Breast epithelium (tissue), 4 donors: ENCODE measurements at places on chromosomes 16 and 17. TPM values are rescaled to one million over a fixed set of nuclear protein-coding genes. Genes with fewer than 3 reads are reported as not detected.

DNA sequence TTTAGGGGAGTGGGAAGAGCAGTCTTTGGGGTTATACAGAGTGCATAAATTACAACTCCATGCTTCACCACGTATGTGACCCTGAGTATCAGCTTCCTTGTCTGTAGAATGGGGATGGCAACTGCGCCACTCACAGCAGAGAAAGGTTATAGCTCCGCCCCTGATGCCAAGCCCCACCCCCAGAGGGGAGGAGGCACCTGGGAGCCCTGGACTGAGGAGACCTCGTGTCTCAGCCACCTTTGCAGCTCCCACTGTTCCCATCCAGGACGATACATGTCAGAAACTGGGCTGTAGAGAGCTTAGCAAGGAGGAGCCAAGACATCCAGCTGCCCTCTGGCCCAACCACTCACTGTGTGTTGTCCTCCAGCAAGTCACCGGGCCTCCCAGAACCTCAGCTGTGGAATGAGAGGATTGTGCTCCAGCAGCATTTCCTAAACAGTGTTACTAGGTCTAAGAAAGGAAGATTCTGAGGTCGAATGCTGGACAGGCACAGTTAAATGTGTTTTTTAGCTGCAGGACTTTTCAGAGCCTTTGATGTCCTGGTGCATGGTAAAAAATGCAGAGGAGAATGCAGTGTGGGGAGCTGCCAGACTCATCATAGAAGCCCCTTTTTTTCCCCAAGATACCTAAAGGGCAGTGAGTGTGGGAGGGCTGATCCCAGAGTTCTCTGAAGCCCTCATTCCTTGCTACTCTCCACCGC, 49.4 kb downstream of the BEAN1 start:
- H3K4me3 ChIP-seq = no peak overlapping the region
- no peaks in the 10 kb centered on the region for H3K27me3 ChIP-seq
- no peak for DNase-seq

DNA sequence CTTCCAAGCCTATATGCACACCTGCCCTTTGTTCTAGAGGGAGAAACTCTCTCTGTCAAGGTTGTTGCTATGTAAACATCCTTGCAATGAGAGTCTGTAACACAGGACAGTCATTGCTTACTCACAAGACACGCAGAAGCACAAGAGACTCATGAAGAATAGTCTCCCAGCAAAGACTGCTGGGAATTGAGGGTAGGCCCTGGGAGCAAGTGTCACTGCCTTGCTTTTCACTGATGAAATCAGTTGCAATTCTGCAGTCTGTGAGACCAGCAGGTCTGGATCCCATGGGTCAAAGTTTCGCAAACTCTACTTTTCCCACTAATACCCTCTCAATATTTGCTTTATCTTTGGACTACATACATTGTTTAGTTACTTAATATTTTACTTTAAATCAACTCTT, 177.4 kb downstream of the FTO start:
- no peak overlapping the region for H3K27ac ChIP-seq
- DNase-seq = no peak
- no peaks in the 10 kb centered on the region for H3K4me1 ChIP-seq
- no peak overlapping the region for H3K4me3 ChIP-seq

GRCh38 chr16:80144191-80144590, 396.6 kb upstream of the DYNLRB2 start:
- H3K36me3 ChIP-seq = no peaks in the 10 kb centered on the region
- no peaks in the 10 kb centered on the region for H3K27me3 ChIP-seq
- no peak for DNase-seq
- H3K4me3 ChIP-seq = no peak overlapping the region

DNA sequence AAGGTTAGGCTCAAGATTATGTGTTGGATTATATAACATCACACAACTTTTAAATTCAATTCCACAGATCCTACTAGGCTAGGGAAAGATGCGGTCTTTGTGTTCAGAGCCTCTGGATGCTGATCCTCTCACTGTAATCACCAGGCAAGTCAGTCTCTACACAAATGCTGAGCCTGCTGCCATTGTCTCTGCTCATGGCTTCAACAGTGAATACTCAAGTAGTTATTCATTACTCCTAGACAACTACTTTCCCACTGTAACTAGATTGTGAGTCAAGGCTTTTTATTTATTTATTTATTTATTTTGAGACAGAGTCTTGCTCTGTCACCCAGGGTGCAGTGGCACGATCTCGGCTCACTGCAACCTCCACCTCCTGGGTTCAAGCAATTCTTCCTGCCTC, 15.8 kb upstream of the NDUFAB1 start:
- no peaks in the 10 kb centered on the region for H3K4me1 ChIP-seq
- H3K4me3 ChIP-seq = no peak overlapping the region
- no peaks in the 10 kb centered on the region for H3K27me3 ChIP-seq

- H3K27me3 ChIP-seq = no peaks in the 10 kb centered on the region
- peak overlapping the region; percentile 39 for H3K4me3 ChIP-seq
- H3K4me1 ChIP-seq = peaks cover 5% of the 10 kb centered on the region
These were observed 22.7 kb downstream of the ZNF469 start for GRCh38 chr16:88405216-88406060.

DNA sequence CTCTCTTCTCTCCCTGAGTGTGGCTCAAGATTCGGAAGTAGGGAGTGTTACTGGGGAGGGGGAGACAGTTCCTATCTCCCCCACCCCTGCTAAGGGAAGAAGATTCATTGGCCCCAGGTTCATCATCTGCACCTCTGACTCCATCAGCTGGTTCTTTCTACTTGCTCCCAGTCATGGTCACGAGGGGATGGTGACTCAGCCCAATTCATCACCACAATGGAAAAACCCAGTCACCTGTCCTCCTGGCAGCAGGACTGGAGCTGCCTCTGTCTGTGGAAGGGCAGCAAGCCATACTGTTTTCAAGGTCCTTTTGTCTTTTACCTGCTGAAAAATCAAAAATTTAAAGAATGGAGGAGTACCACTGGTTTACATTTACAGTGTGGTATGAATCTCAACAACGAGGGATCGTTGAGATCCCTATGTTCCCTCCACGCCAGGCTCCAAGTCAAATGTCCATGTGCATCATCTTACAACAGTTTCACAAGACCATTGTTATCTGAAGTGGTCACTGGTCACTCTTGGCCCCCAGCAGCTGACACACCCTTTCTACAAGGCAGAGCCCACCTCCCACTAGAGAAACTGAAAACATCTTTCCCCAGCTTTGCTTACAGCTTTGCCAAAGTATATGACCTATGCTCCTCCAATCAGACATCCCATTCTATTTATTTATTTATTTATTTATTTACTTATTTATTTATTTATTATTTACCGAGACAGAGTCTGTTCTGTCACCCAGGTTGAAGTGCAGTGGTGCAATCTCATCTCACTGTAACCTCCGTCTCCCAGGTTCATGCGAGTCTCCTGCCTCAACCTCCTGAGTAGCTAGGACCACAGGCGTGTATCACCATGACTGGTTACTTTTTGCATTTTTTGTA, 40.4 kb upstream of the NDRG4 start:
- no peaks in the 10 kb centered on the region for H3K36me3 ChIP-seq
- H3K4me1 ChIP-seq = no peaks in the 10 kb centered on the region
- H3K27ac ChIP-seq = no peak overlapping the region
- H3K4me3 ChIP-seq = no peak overlapping the region
- DNase-seq = no peak

- H3K4me1 ChIP-seq = peaks cover 3% of the 10 kb centered on the region
- H3K36me3 ChIP-seq = no peaks in the 10 kb centered on the region
- H3K4me3 ChIP-seq = peak overlapping the region; percentile 91
- no peaks in the 10 kb centered on the region for H3K27me3 ChIP-seq
- DNase-seq = no peak
- H3K27ac ChIP-seq = peak overlapping the region; percentile 78
These were observed 489 bp downstream of the ZC3H18 start for GRCh38 chr16:88570691-88571092.

GRCh38 chr17:82214012-82214628, 1.5 kb upstream of the CCDC57 start:
- no peak for DNase-seq
- no peak overlapping the region for H3K4me3 ChIP-seq
- H3K4me1 ChIP-seq = peaks cover 10% of the 10 kb centered on the region
- H3K27ac ChIP-seq = no peak overlapping the region

DNA sequence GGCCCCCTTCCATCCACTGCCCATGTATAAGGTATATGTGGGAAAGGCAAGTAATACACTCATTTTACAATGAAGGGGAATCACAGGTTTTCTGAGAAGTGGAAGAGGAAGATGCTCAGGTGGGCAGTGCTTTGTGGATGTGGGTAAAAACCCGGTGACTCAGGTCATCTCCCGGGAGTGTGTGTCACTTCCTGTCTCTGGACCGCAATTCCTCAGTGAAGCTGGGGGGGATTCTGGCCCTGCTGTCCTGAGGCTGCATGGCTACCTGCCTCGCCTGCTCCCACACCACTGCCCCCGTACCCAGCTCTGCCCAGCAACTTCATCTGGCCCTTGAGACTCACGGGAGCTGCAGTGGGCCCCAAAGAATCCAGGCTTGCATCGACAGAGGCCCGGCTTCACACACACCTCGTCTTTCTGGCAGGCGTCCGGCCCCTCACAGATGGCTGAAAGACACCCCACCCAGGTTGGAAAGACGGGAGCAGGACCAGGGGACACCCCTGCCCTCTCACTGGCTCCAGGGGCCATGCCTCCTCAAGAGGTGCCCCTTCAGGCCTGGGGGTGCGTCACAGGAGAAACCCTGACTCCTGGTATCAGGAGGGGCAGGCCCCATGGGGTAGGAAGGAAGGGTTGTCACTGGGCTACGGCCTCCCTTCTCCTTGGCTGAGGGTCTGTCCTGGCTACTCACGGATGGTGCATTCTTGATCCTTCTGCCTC, 882 bp downstream of the SCARF1 start:
- DNase-seq = no peak
- no peaks in the 10 kb centered on the region for H3K36me3 ChIP-seq
- no peaks in the 10 kb centered on the region for H3K27me3 ChIP-seq
- no peak overlapping the region for H3K27ac ChIP-seq

DNA sequence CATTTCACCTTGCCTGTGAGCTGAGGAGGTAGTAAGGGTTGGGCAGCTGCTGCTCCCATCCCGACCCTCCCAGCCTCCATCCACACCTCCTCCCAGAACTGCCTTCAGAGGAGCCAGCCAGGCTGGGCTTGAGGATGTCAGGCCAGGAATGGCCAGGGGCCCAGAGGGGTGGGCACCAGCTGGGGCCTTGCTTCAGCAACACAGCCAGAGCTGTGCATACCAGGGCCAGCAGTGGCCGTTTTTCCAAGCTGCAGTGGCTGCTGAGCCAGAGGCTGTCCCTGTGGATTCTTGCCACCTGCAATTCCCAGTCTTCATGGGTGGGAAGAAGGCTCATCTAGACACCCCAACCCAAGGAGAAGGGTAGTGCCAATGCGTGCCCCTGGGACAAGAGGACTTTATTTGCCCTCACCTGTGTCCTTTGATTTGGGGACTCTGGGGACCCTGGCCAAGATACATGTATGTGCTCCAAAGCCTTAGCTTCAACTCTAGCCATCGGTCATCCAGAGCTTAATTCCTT, 153.4 kb upstream of the SDK2 start:
- H3K4me3 ChIP-seq = no peak overlapping the region
- H3K36me3 ChIP-seq = no peaks in the 10 kb centered on the region
- H3K4me1 ChIP-seq = no peaks in the 10 kb centered on the region

- H3K27me3 ChIP-seq = no peaks in the 10 kb centered on the region
- no peak overlapping the region for H3K4me3 ChIP-seq
- peak; percentile 50 for DNase-seq
- no peaks in the 10 kb centered on the region for H3K4me1 ChIP-seq
These were observed 1.1 kb downstream of the CHRNE start for GRCh38 chr17:4901648-4902344.

GRCh38 chr16:67801883-67802282, 4.5 kb downstream of the RANBP10 start:
- no peaks in the 10 kb centered on the region for H3K27me3 ChIP-seq
- DNase-seq = no peak
- no peaks in the 10 kb centered on the region for H3K36me3 ChIP-seq
- H3K4me1 ChIP-seq = no peaks in the 10 kb centered on the region

DNA sequence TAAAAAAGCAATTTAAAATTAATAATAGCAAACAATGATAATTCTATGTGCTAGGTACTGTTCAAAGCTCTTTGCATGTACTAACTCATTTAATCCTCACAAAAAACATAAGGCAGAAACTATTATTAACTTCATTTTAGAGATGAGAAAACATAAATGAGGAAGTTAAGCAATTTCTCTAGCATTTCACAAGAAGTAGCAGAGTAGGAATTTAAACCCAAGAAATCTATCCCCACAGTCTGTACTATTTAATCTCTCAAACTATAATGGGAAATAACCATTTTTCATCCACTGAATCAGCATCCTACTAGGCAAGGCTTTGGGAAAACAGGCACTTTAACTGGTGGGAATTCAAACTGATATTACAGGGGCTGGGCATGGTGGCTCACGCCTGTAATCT, 42.2 kb upstream of the INTS2 start:
- H3K4me1 ChIP-seq = no peaks in the 10 kb centered on the region
- H3K36me3 ChIP-seq = peaks cover 12% of the 10 kb centered on the region
- no peaks in the 10 kb centered on the region for H3K27me3 ChIP-seq
- no peak for DNase-seq

DNA sequence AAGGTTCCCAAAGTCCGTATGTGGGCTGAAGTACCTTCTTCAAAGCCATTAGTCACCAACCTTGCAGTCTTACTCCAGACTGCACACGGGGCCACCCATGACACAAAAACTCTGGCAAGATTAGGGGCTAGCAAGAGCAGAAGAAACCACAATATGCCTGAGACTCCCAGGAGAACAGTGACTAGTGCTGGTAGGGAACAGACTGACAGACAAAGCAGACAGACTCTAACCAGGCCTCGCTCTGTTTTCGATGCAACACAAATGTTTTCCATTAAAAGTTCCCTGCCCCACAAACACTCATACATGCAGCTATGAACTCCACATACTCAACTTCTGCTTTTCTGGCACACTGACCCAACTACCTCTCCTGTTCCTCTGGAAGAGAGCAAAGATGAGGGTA, 102.2 kb downstream of the HIC1 start:
- no peaks in the 10 kb centered on the region for H3K36me3 ChIP-seq
- DNase-seq = no peak
- no peaks in the 10 kb centered on the region for H3K27me3 ChIP-seq
- H3K4me1 ChIP-seq = no peaks in the 10 kb centered on the region
- no peak overlapping the region for H3K4me3 ChIP-seq

Gene VMO1
- 2.6 TPM for total RNA-seq

Gene ALOX12B
- not detected for total RNA-seq

Gene ZNF213
- total RNA-seq = 4.0 TPM

Gene NKD1
- 1.3 TPM for total RNA-seq

Gene PYDC1
- total RNA-seq = not detected

Gene SMIM36
- not detected for total RNA-seq

Gene SOX8
- 1.3 TPM for total RNA-seq

Gene METTL23
- 28.5 TPM for total RNA-seq

Gene CD300E
- total RNA-seq = 0.32 TPM

Gene ITGAL
- total RNA-seq = 5.7 TPM

Gene KRTAP2-2
- not detected for total RNA-seq

Gene KCNAB3
- total RNA-seq = 1.5 TPM

Gene RPS2
- total RNA-seq = 1,340 TPM

Gene PLEKHM1
- 36.9 TPM for total RNA-seq

Gene NOXO1
- not detected for total RNA-seq

Gene FAM20A
- 6.2 TPM for total RNA-seq

Gene NBR1
- 131 TPM for total RNA-seq
